NAMALWA (cell line): ENCODE measurements at places on chromosomes 7 and 10.

GRCh38 chr10:130858626-130859025 is 452.9 kb downstream of the TCERG1L start:
- DNase-seq, result no peak

GRCh38 chr7:24757353-24758275 is at the start of gene GSDME:
GSDME (minus strand) TSS chr7:24757464; CDS start chr7:24749774, 7,690 bp downstream.
- no peak for DNase-seq

- no peak for DNase-seq
Measured at GRCh38 chr10:3693022-3693697, 91.8 kb downstream of the KLF6 start.

- DNase-seq, result no peak
Measured at GRCh38 chr10:66575251-66575855, 350.5 kb upstream of the LRRTM3 start.

DNA sequence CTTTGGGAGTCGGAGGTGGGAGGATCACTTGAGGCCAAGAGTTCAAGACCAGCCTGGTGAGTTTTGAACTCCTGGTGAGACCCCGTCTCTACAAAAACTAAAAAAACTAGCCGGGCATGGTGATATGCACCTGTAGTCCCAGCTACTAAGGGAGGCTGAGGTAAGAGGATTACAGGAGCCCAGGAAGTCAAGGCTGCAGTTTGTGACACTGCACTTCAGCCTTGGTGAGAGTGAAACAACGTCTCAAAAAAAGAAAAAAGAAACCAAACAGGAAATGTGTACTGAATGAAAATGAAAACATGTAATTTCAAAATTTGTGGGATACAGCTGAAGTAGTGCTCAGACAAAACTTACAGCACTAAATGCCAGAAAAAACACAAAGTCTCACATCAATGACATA is 7.6 kb downstream of the ARHGAP12 start:
- DNase-seq, result no peak

DNA sequence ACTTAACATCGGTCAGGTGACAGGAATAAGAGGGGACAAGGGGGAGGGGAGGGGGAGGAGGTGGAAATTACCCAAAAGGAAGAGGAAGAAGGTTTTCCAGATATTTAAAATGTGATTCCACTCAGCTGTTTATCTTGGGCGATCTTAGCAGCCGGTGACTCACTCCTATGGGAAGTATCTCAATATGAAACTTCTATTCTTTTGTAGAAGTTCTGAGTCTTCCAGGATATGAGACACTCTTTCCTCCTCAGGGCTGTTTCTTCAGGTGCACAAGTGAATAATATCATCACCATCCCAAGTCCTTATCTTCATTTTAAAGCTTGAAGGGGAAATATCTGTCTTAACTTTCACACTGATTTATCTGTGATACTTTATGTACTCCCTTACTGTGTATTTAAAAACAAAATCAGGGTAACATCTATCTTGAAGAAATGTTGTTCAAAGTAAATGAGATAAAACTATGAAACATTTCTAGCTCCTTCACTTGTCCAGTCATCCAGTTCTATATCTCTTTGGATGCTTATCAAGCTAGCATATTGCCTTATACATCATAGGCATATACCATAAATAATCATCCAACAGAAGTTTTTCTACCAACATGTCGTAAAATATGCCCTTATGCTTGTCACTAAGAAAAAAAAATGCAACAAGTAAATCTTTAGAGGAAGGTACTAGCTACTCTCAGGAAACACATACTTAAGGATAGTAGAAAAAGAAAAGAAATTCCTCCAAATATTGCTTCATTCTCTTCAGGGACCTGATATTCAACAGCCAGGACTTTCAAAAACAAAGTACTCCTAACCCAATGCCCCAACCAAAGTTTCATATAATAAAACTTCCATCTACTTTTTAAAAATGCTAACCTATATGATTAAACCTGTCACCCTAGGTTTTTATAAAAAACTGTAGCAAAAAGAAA is 13.7 kb downstream of the DOCK4 start:
- DNase-seq, result no peak

DNA sequence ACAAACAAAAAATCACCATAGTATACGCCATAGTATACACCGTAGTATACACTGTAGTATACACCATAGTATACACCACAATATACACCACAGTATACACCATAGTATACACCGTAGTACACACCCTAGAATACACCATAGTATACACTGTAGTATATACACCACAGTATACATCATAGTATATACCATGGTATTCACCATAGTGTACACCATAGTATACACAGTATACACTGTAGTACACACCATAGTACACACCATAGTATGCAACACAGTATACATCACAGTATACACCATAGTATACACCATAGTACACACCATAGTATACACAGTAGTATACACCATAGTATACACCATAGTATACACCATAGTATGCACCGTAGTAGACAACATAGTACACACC is 157.6 kb upstream of the ADARB2 start:
- no peak for DNase-seq

- no peak for DNase-seq
Measured at GRCh38 chr10:11587722-11588259, 23.7 kb downstream of the USP6NL start.

DNA sequence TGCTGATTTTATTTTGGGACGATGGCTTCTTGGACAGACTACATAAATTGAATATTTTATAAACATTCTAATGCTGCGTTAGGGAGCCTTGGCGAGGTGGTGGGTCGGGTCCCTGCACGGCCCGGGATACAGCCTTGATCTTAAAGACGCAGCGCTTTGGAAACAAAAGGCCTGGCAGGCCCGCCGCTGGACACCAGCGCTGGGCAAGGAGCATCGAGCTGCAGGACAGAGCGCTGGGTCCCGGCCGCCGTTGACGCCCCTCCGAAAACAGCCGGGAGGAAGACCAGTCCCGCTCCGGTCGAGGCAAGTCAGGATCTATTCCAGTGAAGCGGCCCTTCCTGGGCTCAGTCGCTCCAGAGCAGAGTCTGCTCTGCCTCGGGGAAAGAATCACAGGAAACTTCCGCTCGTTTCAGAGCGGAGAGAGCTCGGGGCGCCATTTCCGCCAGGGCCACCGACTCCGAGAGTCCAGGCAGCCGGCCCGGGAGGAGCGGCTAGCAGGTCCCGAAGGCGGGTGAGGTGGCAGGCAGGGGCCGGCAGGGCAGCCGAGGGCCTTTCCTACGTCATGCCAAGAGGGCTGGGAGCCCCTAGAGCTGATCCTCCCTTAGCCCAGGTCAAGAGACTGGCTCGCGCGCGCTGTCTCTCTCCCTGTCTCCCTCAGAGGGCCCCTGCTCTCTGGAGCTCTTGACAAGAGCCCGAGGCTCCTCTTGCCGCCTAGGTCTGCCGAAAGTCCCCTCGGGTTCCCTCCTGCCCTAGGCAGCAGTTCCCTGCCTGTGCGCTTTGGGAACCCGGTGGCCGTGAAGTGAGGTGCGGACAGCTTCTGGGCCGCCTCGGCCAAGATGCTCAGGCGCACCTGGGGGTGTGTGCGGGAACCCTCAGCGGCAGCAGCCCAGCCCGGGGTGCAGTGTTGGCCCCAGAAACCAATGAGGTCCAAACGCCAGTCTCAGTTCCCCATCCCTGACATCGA is 1.4 kb upstream of the DRGX start:
- no peak for DNase-seq

- DNase-seq, result no peak
Measured at GRCh38 chr10:4546500-4546899, 279.5 kb upstream of the AKR1E2 start.
